ENCODE measurements at places on chromosomes 2 and 18.

GRCh38 chr2:46353509-46353908 is 56.3 kb downstream of the EPAS1 start:
- no peak for DNase-seq

DNA sequence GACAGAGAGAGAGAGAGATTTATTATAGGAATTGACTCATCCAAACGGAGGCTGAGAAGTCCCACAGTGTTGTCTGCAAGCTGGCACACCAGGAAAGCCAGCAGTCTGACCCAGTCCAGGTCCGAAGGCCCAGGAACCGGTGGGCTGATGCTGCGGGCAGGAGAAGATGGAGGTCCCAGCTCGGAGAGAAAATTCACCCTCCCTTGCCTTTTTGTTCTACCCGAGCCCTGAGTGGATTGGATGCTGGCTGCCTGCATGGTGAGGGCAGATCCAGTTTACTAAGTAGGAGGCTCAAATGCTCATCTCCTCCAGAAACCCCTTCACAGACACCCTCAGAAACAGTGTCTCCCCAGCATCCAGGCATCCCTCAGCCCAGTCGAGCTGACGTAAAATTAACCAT is 22.2 kb upstream of the STK25 start:
- no peak for DNase-seq

DNA sequence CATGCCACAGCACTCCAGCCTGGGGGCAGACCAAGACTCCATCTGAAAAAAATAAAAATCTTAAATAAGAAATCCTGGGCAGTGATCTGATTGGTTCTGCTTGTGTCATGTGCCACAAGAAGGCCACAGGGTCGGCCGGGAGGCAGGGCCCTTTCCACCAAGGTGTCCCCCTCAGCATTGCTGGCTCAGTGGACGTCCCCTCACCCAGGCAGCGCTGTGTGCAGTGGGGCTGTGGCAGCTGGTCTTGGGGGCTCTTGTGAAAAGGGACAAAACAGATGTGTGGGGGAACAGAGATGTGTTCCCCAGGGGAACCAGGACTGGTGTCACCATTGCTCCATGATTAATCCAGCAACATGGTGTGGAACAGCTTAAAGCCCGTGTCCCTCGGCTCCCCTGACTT is 60.5 kb downstream of the HS6ST1 start:
- no peak for DNase-seq

GRCh38 chr2:178365116-178365515 is 85.9 kb downstream of the PRKRA start:
- no peak for DNase-seq

GRCh38 chr2:33412920-33413319 is 63.5 kb upstream of the RASGRP3 start:
- DNase-seq, result no peak

- DNase-seq, result no peak
Measured at GRCh38 chr2:76257802-76258201, 547.1 kb upstream of the GCFC2 start.

GRCh38 chr18:74198453-74198852 is 50.1 kb downstream of the TIMM21 start:
- DNase-seq, result no peak

DNA sequence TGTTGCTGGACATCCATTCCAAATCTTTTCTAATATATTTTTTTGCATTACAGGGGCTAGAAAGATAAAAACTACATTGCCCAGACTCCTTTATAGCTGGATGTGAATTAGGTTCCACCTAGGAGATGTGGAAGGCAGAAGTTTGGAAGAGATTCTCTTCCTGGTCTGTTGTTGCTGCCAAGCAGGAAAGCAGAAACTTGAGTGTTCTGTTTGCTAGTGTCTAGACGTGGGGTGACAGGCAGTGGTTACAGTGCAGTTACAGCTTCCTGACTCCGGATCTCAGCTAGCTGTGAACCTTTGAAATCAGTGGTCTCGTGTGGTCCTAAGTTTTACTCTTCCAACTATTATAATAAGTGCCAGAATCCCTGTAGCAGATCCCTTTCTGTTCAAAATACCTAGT is 46.2 kb downstream of the COL4A4 start:
- DNase-seq, result no peak

DNA sequence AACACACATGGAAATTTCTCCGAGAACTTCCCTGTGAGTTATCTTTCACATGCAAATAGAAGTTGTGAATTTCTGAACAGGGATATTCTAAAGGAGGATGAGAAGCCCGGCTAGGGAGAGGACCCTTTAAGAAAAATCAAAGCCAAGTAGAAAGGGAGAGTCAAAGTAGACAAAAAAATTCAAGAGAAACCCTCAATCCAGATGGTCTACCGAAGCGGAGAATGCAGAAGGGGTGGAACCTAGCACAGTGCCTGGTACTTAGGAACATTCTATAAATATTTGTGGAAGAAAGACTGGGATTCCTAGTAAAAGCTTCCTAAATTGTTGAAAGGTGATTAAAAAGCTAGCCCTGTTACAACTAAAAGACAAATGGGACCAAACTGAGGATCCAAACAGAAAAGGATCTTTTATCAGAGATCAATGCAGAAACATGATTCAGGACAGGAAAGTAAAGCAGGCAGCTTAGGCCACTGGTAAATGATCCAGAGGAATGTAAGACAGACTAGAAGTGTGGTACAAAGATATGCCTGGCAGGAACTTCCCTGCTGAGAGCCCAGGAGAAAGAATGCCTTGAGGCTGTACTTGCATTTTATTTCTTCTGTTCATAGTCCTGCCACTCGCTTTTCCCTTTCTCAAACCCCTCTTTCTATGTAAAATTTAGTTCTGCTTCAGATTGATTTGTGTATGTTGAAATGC is 19.5 kb upstream of the GLS start:
- no peak for DNase-seq

GRCh38 chr18:54020966-54021365 is 203.5 kb downstream of the MBD2 start:
- DNase-seq, result no peak

DNA sequence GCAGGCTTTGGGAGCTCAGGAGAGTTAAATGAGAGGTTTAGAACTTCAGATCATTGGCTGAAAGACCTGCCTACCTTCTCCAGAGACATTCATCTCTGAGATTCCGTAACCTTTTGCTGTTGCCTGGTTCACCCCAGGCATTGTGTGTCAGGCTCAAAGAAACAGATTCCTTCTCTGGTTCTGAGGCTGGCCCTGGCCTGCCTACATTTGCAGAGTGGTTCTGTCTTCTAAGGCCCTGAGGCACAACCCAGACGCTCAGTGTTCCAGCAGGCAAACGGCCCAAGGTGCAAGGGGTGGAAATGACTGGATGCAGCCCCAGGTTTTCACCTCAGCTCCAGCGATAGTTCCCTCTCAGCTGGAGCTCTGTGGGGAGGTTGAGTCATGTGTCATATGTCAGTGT is 48.3 kb downstream of the MYO3B start:
- no peak for DNase-seq

- DNase-seq, result no peak
Measured at GRCh38 chr2:102025583-102026267, 34.0 kb downstream of the IL1R2 start.

DNA sequence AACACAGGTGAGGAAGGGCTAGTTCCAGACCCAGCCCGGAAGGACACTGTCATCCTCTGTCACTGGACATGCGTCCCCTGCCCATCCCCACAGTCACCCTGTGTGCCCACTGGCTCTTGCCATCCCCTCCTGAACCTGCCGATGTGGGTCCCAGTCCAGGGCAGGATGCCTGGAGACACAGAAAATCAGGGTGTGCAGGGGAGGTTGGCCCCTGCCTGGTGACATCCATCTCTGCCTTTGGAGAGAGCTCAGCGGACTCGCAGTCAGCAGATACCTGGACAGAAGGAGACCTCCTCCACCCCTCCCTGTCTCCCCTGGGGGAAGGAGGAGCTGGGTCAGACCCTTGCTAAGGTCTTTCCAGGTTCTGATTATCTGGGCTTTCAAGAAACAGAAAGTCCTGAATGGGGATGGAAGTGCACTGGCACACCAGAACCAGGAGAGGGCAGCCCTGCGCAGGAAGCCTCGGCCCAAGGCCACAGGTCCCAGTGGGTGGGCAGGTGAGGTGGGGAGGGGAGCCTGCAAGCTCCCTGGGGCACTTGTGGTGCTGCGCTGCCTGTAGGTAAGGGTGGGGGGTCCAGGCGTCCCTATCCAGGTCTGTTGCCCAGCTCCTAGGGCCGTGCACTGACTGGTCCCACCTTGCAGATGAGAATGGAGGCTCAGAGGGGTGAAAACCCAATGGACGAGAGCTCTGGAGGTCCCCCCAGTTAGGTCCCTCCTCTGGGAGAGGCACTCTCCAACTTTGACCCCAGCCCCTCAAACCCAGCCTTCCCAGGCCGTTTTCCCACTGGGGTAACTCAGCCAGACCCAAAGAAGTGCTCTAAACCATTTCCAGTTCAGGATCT is 9.7 kb upstream of the OTOS start:
- DNase-seq, result no peak

DNA sequence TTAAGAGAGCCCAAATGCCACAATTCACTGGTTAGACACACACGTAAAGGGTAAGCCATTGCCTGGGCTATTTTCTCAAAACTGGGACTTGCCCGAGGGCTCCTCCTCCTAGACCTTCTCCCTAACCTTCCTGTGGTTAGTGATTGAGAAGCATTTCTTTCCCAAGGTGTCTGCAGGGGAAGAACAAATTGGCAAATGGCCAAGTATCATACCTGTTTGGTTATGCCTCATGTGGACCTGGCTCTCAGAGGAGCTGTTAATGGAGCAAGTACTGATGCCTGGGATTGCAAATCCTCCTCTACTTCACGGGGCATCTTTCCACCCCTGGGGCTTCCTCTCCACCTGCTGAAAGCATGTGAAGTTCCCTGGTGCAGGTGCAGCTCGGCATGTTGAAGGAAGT is 187.5 kb upstream of the CYRIA start:
- DNase-seq, result no peak

DNA sequence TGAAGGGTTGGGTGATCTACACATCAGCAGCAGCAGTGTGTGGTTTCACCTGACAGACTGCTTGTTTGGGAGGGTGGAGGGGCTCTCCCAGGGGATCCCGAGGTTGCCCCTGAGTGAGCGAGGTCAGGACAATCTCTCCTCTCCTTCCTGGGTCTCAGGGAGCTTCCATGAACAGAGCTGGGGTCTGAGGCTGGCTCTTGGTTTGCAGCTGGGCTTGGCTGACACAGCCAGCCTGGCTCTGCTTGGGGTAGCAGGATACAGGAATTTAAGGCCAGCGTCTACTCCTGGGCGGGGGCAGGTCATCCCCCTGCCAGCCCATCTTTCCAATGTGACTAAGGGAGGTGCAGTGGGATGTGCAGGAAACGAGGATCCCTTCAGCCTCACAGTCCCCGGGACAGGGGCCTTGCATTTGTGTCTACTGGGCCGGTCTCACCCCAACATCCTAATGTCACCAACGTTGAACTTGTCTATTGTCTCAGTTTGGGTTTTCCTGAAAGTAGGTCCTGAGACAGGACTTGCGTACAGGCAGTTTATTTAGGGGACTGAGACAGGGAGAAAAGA is 262.6 kb upstream of the HDAC4 start:
- DNase-seq, result no peak

GRCh38 chr2:181307203-181307991 is 149.8 kb upstream of the ITGA4 start:
- no peak for DNase-seq

DNA sequence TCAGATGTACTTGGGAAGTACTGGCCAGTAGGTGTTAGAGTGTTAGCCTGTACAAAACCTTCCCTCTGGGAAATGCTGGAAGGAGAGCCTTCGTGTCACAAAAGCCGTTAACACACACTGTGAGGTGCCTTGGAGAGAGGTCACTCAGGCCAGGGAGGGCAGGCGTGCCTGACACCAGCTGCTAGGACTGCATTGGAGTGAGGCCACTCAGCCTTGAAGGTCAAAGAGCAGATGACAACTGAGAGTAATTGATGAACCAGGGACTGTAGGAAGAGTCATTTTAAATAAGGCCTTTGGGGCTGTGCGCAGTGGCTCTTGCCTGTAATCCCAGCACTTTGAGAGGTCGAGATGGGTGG is 45.4 kb downstream of the ASAP2 start:
- DNase-seq, result no peak

GRCh38 chr18:59087391-59087790 is 52.3 kb upstream of the SEC11C start:
- DNase-seq, result no peak

DNA sequence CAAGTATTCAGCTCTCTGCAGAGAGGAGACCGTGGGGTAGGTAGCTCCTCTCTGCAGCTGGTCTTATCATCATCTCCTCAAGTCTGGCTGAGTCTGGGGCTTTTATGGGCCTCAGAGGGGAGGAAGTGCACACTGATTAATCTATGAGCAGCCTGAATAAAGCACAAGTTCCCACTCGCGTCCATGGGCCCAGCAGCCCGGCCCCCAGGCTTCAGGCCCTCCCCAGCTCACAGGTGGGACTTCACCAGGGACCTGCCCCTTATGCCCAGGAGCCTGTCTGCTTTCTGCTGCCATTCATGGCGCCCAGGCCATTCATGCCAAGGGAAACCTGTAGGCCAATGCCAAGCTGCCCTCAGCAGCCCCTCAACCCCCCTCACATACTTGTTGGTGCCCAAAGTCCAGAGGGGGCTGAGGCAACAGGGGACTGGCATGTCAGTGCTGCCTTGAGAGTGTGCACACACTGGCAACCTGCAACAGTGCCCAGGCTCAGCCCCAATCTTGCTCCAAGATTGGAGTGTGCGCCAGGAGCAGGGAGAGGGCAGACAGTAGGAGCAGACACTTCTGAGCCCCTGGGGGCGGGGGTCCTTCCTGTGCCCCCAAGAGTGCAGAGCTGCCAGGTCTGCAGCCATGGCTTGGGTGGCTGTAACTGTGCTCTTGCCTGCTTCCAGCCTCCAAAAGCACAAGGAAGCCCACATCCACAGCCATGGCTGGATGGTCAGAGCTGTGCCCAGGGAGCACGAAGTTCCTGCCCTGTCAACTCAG is 375.6 kb upstream of the VWC2L start:
- DNase-seq, result no peak

DNA sequence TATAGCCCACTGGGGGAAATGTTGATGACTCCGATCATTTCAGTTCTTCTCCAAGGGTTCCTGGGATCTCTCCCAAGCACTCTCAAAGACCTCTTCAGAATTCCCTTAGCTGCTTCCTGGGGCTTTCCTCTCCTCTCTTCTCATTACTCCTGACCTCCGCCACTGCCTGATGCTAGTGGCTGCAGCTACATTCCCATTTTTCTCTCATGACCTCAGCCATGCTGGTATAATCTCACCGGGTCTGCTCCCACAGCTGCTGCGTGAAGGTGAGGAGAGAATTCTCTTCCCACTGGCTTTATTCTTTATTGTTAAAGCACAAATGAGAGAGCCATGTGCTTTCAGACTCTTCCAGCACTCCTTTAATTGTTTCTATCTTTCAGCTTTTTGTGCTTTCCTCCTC is 312.0 kb upstream of the ETAA1 start:
- no peak for DNase-seq

Data from epithelial cell of proximal tubule (primary cell).